ENCODE measurements at places on chromosomes 16 and 17. TPM values are rescaled to one million over a fixed set of nuclear protein-coding genes. Genes with fewer than 3 reads are reported as not detected.

DNA sequence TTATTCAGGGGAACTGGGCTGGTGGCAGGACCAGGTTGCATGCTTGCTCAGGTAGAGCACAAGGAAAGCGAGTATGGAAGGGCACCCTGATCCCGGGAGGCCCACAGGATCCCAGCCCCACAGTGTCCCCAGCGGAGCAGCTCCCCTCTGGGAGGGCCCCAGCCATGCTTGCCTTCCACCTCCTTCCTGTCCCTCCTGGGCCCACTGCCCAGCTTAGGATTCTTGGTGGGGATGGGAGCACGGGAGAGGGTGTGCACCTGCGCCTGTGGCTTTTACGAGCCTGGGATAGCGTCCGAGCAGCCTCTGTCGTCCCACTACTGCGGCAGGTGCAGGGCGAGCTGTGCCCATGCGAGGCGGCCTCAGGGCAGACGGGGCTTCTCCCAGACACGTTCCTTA lies 114.5 kb downstream of the BANP start:
- DNase-seq: no peak

CCL1 gene
- total RNA-seq: not detected

GRCh38 chr16:56408379-56409098 lies 16.8 kb downstream of the AMFR start:
- DNase-seq: no peak

- no peak for DNase-seq
Observed at GRCh38 chr17:41782142-41782541, 4.4 kb downstream of the JUP start.

GRCh38 chr17:81064678-81065475 lies 29.9 kb downstream of the BAIAP2 start:
- no peak for DNase-seq

GRCh38 chr17:13973960-13974651 lies 95.2 kb upstream of the COX10 start:
- DNase-seq: no peak

GRCh38 chr17:78130090-78130436 lies 508 bp upstream of the TMC8 start:
- no peak for DNase-seq

CRHR1 gene
- total RNA-seq: 1.3 TPM

ATMIN gene
- total RNA-seq: 37.8 TPM

DNA sequence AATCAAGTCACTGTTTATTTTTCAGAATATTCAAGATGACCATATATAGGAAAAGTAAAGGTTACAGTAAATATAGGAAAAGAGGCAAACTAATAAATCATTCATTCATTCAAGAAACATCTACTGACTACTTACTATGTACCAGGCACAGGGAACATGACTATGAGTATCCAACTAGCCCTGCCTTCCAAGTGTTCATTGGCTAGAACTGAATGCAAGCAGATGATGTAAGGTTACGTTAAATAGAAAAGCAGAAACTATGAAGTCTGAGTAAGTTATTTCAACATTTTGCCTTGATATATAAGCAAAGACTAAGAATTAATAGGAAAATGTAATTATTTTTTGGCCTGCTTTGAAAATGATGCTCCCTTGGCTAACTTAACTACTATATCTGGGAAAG lies 36.7 kb downstream of the SPAG9 start:
- no peak for DNase-seq

DNA sequence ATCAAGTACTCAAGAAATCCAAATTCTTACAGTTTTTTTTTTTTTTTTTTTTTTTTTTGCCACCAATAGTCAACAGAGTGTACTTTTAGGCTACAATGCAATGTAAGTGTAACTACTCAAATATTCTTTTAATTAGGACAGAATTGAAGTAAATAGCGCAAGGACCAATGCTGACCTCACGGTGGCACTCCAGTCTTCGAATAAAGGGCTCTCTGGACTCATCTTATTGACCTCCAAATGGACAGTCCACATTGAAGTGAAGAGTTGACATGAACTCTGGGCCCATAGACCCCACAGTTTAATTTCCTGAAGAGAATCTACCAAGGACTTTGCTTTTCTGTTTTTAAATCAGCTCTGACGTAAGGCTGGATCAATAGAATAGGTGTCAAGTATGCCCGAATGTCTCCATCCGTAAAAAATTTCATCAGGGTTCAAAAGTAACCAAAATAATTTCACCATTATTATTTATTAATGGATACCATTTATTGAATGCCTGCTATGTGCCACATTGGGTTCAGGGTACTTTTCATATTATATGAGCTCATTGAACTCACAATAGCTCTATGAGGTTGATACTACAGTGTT lies 7.3 kb upstream of the DDX52 start:
- no peak for DNase-seq

GRCh38 chr17:311119-311782 lies 41.4 kb downstream of the RPH3AL start:
- no peak for DNase-seq

DNA sequence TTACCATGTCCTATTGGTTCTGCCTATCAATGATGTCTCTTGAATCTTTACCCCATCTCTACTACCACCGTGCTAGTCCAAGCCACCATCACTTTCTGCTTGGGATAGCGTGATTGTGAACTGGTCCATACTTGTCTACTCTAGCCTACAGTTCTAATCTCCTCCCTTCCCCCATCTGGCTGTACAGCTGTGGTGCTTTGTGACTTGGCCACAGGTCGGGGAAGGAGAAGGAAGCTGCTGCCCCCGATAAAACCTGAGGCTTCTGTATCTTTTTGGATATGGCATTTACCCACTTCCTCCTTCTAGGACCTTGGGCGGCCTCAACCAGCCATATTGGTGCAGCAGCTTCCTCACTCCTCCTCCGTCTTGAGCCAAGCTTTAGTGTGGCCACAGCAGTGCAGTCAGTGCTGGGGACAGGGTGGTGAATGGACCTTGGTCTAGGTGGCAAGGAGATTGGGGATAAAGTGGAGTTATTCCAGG lies 314 bp upstream of the ITGA2B start:
- DNase-seq: no peak

DNA sequence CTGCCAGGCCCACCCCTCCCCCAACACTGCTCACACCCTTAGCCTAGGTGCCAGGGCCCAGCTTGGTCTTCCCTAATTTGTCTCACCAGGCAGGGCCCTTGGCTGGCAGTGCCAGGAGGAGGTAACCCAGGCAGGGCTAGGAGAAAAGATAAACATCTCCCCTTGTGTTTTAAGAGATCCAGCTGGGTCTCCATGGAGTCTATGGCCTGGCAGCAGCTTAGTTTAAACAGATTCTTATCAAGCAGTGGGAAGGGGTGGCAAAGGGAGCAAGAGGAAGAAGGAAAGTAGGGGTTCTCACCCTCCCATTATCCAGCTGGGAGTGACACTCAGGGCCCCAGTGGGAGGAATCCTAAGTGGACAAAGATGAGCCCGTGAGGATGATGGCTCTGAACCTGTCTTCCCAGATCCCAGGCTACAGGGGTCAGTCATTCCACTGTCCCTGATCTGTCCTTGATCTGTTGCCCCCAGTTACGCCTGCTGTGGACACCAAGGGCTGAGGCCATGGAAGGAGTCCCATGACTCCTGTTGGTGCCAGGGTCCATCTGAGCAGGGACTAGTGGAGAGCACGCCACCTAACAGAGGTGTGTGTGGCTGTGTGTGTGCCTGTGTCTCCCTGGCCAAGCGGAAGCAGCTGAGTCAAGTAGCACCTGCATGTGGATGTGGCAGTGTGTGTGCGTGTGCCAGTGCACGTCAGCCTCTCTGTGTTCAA lies 47.4 kb upstream of the MEIOC start:
- DNase-seq: no peak

PDXDC1 gene
- 44.9 TPM for total RNA-seq

DNA sequence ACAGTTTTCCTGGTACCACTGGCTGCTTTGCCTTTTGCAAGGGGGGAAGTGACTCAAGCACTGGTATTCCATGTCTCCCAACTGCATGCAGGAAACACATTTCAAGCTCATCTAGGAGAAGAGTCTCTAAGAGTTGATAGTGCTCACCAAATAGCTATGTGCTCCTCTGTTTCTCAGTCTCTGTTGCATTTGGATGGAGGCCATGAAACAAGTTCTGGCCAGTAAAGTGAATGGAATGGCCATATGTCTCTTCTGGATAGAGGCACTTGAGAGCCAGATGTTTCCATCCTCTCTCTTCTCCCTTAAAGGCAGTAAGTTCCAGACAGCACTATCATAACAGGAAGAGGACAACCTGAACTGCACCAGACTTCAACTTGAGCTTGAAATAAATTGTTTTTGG lies 60.6 kb downstream of the C16orf82 start:
- no peak for DNase-seq

PPM1E gene
- 0.06 TPM for total RNA-seq

- no peak for DNase-seq
Observed at GRCh38 chr16:23742766-23743165, 12.1 kb upstream of the CHP2 start.

DNA sequence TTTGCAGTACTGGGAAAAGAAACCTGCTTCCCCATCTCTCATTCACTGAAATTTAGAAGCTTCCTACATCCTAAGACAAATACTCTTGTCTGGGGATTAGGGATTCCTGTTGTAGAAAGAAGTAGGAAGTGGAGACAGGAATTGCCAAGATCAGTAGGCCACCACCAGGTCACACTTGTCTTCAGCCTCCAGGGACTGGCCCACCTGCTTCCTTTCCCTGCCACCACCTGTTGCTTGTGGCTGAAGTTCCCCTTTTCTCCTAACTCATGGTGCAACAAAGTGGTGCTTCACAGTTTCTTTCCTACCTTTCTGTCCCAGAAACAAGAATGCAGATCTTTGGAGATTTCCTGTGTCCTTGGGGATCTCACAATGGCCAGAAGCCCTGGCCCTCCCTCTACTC lies 82.4 kb downstream of the WNT3 start:
- no peak for DNase-seq

- peak; percentile 95 for DNase-seq
Observed at GRCh38 chr17:82153745-82154375, 55.8 kb upstream of the FASN start.

GRCh38 chr17:41522301-41523224 lies 3.9 kb upstream of the KRT15 start:
- no peak for DNase-seq

SKAP1 gene
- not detected for total RNA-seq

GRCh38 chr16:86598607-86599565 lies 20.5 kb downstream of the FOXL1 start:
- peak; percentile 70 for DNase-seq

- DNase-seq: no peak
Observed at GRCh38 chr17:44187131-44187899, 543 bp downstream of the TMUB2 start.

- DNase-seq: no peak
Observed at GRCh38 chr16:47026492-47026891, 53.0 kb upstream of the DNAJA2 start.

GRCh38 chr16:69105501-69106361 lies at the start of gene HAS3:
Gene HAS3 (plus strand): TSS chr16:69105653. CDS start chr16:69109396, 3,743 bp downstream.
- DNase-seq: peak; percentile 29
